ENCODE measurements at places on chromosomes 2 and 18.

- DNase-seq = no peak
Observed at GRCh38 chr2:39424951-39425350, 12.1 kb downstream of the MAP4K3 start.

GRCh38 chr2:55025082-55025481, 25.2 kb downstream of the RTN4 start:
- no peak for DNase-seq

GRCh38 chr2:138823666-138824065, 43.5 kb upstream of the NXPH2 start:
- no peak for DNase-seq

DNA sequence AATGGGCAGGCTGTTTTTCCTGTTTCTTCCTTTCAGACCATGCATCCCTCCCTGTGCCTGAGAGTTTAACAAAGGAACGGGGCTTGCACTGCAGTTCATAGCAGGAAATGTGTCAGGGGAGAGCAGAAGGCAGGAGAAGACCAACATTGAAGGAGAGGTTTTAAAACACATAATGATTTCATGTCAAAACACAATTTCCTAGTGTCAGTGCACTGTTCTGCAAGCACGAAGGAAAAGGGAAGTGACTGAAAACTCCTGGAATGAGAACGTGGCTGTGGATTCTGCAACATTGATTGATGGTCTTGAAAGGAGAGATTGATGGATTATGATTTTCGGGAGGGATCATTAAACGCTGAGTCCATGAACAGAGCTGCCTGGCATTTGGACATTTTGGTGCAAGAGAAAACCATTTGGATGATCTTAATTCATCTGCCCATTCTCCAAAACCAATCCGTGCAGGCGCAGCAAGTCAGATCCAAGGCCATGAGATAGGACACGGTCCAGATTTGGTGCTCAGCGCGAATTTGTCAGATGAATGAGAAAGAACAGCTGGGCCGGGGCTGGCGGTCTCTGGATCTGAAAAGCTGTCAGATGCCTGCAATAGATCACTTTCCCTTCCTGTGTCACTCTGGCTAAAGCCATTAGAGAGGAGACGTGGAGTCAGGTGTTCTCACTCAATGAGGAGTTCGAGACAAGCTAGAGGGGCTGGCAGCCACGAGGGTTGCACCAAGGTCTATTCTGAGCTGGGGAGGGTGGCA, 38.4 kb downstream of the C1QL2 start:
- DNase-seq = no peak

- no peak for DNase-seq
Observed at GRCh38 chr2:5842326-5842725, 150.1 kb downstream of the SOX11 start.

GRCh38 chr18:55275039-55275901, 312.7 kb downstream of the TCF4 start:
- no peak for DNase-seq

GRCh38 chr2:46277431-46278190, 19.6 kb upstream of the EPAS1 start:
- no peak for DNase-seq
